Left cardiac atrium (tissue), 4 donors: ENCODE measurements at places on chromosomes 6 and 20. TPM values are rescaled to one million over a fixed set of nuclear protein-coding genes. Genes with fewer than 3 reads are reported as not detected.

ERVFRD-1 gene
- not detected for total RNA-seq

ELOVL4 gene
- 0.58 TPM for total RNA-seq

FAM162B gene
- total RNA-seq = 2.0 TPM

CALHM6 gene
- total RNA-seq = 3.9 TPM

CDSN gene
- not detected for total RNA-seq

TUBB2B gene
- total RNA-seq = 2.2 TPM

AURKA gene
- total RNA-seq = 10.3 TPM

SLC22A7 gene
- not detected for total RNA-seq

BPIFB1 gene
- total RNA-seq = not detected

ATP9A gene
- total RNA-seq = 28.0 TPM

ANKRD6 gene
- total RNA-seq = 13.7 TPM

SLC35F1 gene
- 0.81 TPM for total RNA-seq

GABBR1 gene
- total RNA-seq = 22.4 TPM
